ENCODE measurements at places on chromosomes 3 and 15.

DNA sequence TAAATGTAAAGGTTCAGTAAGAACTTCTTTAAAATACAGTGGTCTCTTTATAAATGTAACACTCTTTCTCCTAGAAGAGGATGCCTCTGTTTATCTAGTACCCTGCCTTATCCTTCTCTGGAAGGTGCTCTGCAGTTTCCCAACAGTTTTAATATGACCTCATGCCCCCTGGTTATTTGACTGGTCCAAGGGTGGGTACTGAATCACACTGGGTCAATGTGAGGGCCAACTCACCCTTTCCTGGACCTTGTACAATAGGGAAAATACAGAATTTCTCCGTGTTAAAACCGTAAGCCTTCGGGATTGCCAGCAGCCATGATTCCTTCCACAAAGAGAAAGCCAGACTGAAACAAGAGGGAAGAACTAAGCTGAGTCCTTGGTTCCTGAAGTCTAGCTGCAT, 9.2 kb downstream of the DCBLD2 start:
- no peak for DNase-seq

- DNase-seq: no peak
Measured at GRCh38 chr15:94385441-94385840, 154.1 kb downstream of the MCTP2 start.

GRCh38 chr3:43073116-43073835, 32.6 kb downstream of the POMGNT2 start:
- no peak for DNase-seq

GRCh38 chr3:150237490-150237889, 170.6 kb upstream of the TSC22D2 start:
- no peak for DNase-seq
